Central memory CD4-positive, alpha-beta T cell (primary cell): ENCODE measurements at places on chromosomes 5 and 9.
A peak's percentile ranks its signal among the peaks of the same experiment; 100 is the strongest.

DNA sequence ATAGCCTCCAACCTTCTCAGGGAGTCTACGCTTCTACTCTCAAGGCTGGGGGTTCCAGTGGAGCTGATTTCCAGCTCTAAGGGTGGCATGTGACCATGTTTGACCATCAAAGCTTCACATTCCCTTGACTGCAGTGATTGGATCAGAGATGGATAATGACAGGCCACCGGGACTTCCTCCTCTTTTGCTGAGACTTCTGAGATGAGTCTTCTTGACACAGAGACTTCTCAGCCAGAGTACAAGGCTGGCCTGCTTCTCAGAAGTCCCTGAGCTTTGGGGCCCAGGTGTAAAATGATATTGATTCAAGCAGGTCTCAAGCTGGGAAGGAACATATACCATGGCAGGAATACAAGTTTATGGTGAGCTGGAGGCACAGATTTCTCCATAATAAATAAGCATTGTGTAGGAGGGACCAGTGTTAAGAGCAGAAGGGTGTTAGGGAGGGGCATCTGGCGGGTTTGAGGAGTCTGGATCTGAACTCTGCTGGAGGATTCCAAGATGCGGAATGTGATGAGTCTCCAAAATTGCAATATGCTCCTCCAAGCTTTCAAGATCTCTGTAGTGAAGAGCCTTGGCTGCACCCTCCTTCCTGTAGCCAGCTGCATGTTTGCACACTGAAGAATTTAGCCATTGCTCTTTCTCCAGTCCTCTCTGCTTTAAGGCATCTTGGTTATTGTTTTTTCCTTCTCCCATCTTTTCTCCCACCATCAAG lies 41.7 kb upstream of the HSD17B4 start:
- DNase-seq, result no peak

DNA sequence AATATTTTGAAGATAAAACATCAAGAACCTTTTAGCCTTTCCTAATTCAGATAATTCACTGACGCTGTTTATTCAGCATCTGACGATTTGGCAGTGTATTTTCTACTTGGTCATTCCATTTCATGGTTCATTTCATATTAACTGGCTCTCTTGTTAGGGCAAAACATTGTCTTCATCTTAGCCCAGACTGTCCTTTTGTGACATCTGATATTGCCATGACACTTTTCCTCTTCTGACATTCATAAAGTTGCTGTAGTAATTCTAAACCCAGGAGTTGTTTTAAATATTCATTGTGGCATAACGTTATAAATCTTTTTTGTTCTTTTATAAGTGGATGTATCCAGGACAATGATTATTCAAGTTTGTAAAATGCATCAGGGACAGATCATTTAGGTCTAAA lies 1.8 kb downstream of the SCAMP1 start:
- no peak for DNase-seq

DNA sequence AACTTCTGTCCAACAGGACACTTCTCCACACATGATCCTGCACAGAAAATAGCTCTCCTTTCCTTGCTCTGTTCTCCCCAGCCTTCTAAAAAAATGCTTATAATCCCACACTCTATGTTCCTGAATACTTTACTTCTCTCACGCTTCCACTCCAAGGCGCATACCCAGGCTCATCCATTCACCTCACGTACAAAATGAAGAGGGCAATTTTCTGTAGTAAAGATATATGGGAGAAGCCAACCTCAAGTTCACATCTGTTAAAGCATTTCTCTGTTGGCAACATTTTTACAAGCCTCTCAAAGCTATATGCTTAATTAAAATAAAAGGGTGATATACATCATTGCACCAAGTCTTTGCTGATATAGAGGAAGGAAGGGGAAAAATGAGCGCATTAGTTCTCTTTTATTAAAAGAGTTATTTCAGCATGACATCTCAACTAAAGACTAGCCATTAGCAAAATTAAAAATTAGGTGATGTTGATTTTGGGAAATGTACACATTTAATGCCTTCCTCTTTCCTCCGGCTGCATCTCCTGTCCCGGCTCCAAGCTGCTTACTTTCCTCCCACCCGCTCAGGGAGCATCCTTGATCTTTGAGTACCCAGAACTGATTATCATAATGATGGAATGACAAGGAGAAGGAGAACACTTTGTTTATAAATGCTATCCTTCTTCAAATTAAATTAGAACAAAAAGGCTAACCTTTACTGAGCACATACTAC lies 342.1 kb upstream of the PANK3 start:
- DNase-seq, result no peak

- no peak for DNase-seq
Observed at GRCh38 chr9:89810431-89810830, 205.6 kb downstream of the GADD45G start.

GRCh38 chr5:26326153-26326759 lies 712.1 kb downstream of the CDH9 start:
- DNase-seq, result no peak

DNA sequence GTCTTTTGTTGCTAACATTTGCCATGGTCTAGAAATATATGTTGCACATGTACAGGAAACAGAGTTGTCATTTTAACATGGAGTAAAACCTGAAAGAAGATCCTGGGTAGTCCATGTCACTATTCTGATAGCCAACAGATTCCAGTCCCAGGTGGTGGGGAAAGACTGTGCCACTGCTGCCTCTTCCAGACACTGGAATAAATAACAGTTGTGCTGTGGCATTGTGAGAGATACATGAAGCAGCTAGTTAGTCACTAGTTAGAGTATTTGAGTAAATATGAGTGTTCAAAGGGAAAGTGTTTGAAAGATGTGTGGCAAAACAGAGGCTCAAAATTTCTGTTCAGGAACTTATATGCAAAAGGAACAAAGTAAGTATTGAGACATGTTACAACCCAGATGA lies 1408.3 kb downstream of the EFNA5 start:
- DNase-seq, result no peak

DNA sequence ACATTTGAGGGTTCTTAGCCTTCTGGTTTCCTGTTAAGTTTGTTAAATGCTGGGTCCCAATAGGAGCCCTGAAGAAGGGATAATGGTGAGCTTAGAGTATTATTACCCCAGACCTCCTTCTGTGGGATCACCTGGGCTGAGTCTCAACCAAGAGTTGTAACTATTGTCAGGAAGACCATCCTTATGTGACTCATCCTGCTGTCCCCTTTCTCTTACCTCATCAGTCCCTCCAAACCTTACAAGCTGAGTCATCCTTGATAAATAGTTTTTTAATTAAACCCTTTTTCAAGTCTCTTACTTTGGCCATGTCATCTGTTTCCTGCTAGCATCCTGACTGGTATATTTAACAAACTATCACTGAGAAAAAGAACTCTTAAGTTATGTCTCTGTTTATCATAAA lies 502.8 kb downstream of the LRRC70 start:
- DNase-seq, result no peak

DNA sequence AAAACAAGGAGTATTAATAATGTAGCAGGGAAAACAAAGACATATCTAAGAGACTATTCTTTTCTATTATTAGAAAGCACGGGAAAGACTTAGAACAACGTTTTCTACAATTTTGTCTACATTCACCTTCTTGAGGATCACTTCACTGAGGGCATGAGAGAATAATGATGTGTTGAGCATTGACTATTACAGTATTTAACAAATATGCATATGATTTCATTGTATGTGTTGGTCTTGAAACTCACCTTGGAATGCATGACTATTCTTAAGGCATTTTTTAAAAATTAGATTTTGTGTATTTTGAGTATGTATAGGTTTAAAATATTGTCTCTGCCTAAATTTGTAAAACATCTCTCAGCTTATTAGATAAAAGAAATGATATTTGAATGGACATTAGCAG lies 1.2 kb downstream of the FSD1L start:
- DNase-seq, result no peak

GRCh38 chr9:129849901-129850300 lies 14.6 kb downstream of the USP20 start:
- no peak for DNase-seq

DNA sequence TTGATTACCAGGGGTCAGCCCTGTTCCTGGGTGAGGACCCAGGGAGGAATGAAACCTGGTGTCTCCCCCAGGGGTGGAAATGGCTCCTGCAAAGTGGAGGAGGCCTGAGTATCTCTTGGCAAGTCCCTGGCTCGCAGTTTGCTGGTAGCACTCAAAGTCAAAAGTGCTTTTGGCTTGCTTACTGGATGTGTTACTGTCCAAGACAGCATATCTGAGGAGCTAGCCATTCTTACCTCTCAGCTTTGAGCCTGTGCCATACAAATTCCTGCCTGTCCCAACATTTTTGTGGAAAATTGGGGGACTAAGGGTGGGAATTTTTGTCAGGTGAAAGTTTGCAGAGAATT lies 9.9 kb downstream of the ZNF618 start:
- no peak for DNase-seq

DNA sequence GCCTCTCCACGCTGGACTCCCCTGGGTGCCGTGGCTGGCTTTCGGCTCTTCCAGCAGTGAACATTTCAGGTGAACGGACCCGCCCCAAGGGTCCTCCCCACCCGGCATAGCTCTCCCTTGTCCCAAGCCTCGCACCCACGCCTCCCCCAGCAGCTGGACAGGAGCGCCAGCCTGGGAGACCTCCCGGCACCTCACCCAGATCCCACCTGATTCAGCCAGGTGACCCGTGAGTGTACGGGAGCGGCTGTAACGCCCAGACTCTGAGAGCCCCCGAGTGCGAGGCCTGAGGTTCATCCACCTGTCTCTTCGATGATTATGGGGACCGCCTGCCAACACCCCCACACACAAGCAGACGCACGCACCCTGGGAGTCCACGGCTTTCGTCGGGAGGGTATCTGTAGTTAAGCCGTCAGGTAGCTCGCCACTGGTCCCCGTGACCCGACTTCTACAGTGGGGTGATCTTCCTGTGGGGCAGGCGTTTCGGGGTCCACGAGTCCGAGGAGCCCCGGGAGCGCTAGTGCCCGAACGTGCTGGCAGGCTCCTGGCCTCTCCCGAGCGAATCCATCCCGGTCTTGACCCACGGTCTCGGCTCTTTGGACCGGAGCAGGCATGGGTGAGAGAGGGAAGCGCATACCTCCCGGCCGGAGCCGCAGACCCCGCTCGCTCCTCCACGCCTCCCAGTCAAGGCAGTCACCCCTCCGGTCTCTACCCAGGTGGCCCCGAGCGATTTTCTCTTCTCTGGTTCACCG lies 14.9 kb downstream of the TRIM7 start:
- DNase-seq, result peak; percentile 39

DNA sequence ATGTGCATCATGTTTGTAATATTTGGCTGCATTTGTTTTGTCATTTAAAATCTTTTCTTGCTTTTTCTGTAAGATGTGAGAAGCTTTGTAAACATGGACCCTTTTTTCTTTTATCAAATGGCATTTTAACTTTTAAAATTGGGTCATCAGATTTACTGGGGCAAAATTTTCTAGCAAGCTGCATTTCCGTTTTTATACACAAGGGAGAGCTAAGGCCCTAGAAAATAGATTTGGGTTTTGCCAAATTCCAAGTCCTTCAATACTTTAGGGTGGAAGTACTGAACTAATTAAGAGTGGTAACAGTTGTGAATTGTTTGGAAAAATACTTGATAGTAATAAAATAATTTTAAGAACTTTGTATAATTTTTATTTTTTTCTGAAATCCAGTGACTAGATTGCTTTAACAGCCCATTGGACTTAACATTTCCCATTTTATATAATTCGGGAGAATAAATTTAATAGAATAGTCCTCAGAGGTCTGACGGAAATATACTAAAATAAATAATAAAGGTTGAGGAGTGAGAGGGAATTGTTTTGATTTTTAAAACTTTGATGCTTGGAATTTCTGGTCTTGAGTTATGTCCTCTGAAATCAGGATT lies 117.4 kb downstream of the SMARCA2 start:
- DNase-seq, result no peak

- DNase-seq, result no peak
Observed at GRCh38 chr5:169050636-169051035, 250.3 kb downstream of the SLIT3 start.

- DNase-seq, result no peak
Observed at GRCh38 chr5:9157811-9158210, 388.1 kb downstream of the SEMA5A start.

DNA sequence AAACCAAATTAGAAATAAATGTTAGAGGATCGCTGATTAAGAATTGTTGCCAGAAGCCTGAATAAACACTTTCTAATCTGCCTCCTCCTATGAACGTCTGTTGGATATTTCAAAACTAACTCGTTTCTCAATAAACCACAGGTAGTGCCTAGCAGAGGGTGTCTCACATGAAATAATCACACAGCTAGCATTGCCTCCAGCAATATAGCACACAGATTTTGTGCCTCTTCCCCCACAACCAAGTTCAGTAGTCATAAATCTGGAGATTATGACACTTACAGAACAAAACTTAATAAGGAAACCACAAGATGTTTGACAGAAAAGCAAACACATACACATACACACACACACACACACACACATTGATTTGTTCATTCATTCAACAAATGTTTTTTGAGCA lies 173.2 kb upstream of the CDH10 start:
- no peak for DNase-seq

GRCh38 chr5:32193591-32193990 lies 19.5 kb upstream of the GOLPH3 start:
- no peak for DNase-seq

- peak; percentile 10 for DNase-seq
Observed at GRCh38 chr5:15013654-15014463, 142.3 kb upstream of the ANKH start.

GRCh38 chr9:98880311-98881015 lies 63.2 kb upstream of the COL15A1 start:
- no peak for DNase-seq

GRCh38 chr9:136693490-136694162 lies 6.4 kb upstream of the AGPAT2 start:
- DNase-seq, result no peak

DNA sequence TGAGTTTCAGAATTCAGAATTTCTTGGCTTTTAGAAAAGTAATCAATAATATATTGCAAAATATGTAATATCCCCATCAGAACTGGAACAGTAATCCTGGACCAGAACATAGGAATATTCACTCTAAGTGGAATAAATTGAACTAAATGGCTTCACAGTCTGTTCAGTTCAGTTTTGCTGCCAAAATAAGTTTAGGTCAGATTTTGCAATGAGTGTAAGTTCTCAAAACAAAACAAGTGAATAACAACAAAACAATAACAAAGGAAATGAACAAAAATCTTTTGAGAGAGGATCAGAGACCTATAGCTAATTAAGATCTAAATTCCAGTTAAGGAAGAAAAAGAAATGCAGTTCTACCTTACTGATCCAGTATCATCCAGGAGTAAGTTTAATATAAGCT lies 9.3 kb downstream of the PTGER4 start:
- DNase-seq, result no peak

DNA sequence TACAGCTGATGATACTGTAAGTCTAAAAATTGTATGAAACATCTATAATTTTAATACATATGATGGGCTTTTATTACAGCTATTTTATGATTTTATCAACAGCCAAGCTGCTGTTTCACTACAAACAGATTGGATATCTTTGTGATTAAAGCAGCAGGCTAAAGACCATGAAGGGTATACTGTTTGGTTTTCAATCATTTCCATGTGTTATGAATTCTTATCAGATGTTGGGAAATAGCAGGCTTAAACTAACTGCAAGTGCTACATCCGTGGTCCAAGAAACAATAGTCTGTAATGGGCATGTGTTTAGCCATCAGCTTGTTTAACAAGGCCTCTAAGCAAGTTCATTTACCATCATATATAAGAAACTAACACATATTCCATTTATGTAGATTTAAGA lies 107.5 kb downstream of the CWC27 start:
- DNase-seq, result no peak
